ENCODE measurements at places on chromosomes 4 and X.

GRCh38 chr4:189802884-189803283, 137.8 kb upstream of the FRG1 start:
- DNase-seq = no peak

DNA sequence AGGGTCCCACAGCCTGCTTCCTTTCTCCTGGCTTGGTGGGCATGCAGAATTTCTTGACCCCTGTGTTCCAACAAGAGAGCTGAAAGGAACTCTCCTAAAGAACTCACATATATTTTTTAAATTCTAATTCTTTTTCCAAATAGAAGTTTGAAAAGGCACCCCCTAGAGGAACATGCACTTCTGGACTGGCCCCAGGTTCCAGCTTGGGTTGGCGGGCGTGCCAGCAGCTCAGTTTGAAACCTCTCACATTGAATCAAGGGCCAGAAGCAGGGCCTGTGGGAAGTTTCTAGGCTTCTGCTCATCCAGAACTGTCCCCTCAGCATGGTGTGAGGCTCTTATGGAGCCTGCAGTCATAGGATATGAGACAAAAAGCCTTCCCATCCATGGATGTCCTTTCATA, 132.6 kb downstream of the ATG4A start:
- DNase-seq = no peak

- DNase-seq = no peak
Observed at GRCh38 chr4:80226094-80226493, 28.8 kb downstream of the PRDM8 start.

GRCh38 chrX:12372111-12372510, 233.8 kb downstream of the FRMPD4 start:
- DNase-seq = no peak

DNA sequence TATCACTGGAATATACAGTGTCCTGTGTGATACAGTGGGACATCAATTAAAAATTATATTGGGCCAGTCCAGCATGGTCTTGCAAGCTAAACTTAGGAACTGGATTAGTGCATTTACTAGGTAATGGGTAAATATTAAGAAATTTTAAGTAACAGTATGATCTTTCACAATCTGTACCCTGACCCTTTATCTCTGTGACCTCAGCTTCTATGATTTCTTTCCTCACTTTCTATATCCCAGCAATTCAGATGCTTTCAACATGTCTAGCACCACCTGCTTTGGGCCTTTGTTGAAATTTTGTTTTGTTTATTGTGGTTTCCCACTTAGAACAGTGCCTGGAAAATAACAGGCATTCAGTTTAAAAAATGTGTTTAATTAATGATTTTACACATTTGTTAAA, 2295.4 kb downstream of the ARAP2 start:
- DNase-seq = no peak

- no peak for DNase-seq
Observed at GRCh38 chr4:185693548-185694215, 118.3 kb downstream of the SORBS2 start.

GRCh38 chrX:156008915-156009314, 11.4 kb downstream of the IL9R start:
- no peak for DNase-seq

- DNase-seq = no peak
Observed at GRCh38 chr4:52657618-52658501, 1.2 kb downstream of the USP46 start.

DNA sequence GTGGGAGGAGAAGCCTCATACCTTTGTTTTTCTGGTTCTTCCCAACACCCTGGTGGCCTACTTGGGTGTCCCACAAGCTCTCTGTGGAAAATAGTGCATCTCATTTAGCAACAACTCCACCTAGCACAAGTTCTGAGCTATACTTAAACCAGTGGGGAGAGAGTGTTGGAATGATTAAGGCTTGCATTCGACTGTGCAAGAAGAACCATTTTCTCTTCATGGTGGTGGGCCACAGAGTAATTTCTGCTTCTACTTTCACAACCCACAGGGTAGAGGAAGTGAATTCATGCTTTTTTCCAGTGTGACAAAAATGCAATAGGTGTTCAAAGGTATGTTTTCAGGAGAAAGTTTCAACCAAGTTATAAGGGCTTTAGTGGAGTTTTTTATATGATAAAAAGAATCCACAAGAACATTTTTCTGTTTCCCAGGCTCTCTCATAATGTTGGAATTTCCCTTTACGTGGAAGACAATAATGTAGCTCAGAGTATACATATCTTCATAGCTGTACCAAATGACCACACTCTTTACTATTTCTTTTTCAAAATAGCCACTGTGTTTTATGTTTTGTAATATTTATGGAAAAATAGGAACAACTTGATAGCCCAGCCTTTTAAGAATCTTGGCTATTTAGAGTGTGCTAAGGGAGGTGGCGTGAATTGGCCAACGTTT, 80.3 kb upstream of the HHIP start:
- no peak for DNase-seq

- no peak for DNase-seq
Observed at GRCh38 chr4:76060506-76060905, 14.0 kb upstream of the ART3 start.

DNA sequence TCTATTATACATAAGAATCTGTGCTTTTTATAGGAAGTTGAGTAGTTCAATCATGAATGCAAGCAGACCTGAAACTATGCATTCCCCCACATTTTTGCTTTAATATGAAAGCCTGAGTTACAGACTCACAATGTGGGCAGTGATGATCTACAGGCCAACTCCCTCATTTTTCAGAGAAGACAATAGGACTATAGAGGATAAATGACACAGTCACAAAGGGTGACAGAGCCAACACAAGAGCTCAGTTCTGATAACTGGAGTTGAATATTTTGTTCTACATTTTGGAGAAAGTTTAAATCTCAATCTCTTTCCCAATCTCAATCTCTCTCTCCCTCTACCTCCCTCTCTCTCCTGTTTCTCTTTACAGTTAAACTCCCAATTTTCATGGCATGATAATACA, 27.0 kb downstream of the MBNL3 start:
- DNase-seq = no peak

DNA sequence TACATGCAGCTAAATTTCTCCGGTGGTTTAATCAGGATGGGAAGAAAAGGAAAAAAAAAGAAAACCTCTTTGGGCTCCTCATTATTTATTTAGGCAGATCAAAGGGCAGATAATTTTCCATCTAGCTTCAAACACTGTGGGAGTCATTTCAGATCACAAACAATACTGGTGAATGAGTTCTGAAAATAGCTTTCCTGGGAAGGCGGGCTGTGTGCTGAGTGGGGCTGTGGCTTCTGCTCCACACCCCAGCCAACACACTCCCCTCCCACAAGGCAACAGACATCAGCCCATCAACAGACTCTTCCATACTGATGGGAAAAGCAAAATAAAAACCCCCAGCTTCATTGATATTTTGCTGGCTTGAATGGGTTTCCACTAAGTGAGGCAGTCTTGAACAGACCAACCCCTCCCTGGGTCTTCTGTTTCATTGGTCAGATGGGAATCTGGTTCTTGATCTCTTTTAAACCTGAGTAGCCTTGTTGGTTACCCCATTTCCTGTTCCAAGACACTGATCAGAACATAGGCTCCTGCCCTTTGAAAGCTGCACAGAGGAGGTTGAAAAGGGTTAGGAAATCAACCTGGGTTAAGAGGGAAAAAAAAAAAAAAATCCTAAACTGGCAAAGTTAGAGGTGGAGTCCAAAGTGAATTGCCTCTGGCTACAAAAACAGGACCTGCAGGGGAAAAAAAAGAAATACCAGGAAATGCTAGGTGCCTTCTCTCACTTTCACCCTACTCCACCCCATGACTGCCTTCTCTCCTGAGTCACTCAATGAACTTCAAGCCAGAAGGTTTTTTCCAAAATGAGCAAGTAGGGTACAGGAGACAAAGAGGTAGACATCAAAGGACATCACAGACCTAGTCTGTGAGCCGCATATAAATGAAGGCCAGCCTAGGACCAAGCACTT, 20.0 kb downstream of the AMOT start:
- DNase-seq = no peak

DNA sequence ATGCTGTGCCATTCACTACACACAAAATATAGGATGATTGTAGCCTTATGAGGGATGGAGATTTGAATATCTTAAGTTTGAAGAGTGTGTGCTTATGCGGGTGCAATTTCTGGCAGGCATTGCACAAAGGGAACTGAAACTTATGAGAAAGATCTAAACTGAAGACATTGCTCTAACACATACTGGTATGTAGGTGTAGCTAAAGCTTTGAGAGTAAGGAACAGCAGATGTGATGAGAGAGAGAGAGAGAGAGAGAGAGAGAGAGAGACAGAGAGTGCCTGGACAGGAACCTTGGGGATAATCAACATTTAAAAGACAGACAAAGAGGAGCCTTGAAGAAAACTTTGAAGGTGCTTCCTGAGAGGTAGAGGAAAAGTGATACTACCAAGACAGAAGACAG, 379.7 kb downstream of the SPRY1 start:
- no peak for DNase-seq

- DNase-seq = no peak
Observed at GRCh38 chr4:149886786-149887490, 71.3 kb upstream of the IQCM start.

Data from stimulated activated CD8-positive, alpha-beta memory T cell treated with anti-CD3 and anti-CD28 coated beads, Interleukin-7, amount 100 ng/mL, for 4 hours (primary cell).